Osteoblast (primary cell): ENCODE measurements at places on chromosomes 5 and 9. TPM values are rescaled to one million over a fixed set of nuclear protein-coding genes. Genes with fewer than 3 reads are reported as not detected.

SELENOP gene
- total RNA-seq = 171 and 198 TPM in 2 replicates

GRCh38 chr5:173919443-173919842, 31.3 kb downstream of the CPEB4 start:
- no peak for DNase-seq

DMRT3 gene
- not detected in 2 replicates for total RNA-seq

OLFM1 gene
- under 0.01 and 0.29 TPM in 2 replicates for total RNA-seq

DNA sequence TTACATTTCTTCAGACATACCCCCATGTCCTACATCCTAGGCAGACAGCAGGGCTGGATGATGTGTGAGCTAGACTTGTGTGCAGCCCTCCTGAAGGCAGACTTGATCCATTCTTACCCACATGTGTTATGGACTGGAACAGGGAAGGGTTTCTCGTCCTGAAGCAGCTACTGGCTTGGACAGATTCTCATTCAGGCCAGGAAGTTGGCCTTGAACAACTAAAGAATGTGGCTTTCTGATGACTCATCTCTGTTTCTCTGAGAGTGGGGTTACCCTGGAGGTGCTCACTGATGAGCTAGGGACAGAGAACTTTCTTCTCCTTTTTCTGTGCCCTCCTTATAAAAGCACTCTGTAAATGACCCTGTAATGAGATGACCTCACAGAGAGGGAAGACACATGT, 246.5 kb downstream of the PCSK5 start:
- no peak for DNase-seq

DNA sequence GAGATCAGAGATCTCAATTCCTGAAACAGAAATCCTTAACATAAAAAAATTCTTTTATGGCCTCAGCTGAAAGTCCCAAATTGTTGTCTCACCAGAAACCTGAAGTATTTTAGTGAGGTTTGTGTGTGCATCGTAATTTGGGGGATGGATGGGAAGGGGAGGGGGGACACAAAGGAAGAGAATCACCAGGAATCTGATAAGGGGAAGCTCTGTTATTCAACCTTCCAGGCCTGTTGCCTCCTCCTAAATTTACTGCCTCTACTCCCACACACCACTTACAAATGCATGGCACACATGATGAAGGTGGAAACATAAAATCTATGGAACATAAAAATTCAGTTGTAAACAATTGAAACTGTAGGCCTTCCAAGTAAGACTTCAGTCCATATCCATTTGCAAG, 97.7 kb downstream of the NPR3 start:
- no peak for DNase-seq

GRCh38 chr5:154223320-154223719, 32.8 kb downstream of the GALNT10 start:
- no peak for DNase-seq

DNA sequence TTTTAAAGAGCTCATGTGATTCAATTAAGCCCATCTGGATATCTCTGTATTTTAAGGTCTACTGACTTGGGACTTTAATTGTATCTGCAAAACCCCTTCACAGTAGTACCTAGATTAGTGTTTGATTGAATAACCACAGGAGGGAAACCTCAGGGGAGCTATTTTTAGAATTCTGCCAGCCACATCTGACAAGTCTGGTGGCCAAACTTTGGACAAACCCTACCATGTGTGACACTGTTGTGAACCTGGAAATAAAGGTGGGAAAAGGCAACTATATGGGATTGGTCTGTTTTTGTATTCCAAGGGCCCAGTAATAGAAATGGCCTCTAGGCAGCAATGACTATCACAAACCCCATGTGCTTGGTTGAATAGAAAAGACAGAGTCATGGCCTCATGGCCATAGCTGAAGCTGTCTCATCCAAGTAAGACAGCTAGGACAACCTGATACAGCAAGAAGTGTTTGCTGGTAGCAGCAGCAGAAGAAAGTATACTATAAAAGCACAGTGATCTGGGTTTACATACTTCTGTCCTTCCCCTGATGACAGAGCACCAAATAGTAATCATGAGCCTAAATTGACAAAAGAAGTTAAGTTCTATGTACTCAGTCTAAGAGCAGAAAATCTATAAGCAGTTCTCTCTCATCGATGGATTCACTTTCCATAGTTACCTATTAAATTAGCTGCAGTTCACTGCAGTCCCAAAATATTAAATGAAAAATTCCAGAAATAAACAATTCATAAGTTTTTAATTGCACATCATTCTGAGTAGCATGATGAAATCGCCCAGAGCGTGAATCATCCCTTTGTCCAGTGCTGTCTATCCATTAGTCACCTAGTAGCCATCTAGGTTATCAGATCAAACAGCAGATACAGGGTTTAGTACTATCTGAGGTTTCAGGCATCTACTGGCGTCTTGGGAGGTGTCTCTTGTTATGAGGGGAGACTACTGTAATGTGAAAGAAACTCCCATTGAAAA, 189.8 kb downstream of the ARHGAP26 start:
- DNase-seq = no peak

GRCh38 chr5:1564182-1564748, 40.5 kb upstream of the LPCAT1 start:
- DNase-seq = peak; percentile 89
